ENCODE measurements at places on chromosomes 7 and 10. TPM values are rescaled to one million over a fixed set of nuclear protein-coding genes. Genes with fewer than 3 reads are reported as not detected.

MRLN gene
- not detected for total RNA-seq

CDC14C gene
- total RNA-seq = not detected

CALHM2 gene
- total RNA-seq = 5.5 TPM

SP8 gene
- not detected for total RNA-seq

Data from A549 treated with CORT108297 at 1 μM for 4 hours (cell line).